ENCODE measurements at places on chromosomes 5 and 9. TPM values are rescaled to one million over a fixed set of nuclear protein-coding genes. Genes with fewer than 3 reads are reported as not detected.

DNA sequence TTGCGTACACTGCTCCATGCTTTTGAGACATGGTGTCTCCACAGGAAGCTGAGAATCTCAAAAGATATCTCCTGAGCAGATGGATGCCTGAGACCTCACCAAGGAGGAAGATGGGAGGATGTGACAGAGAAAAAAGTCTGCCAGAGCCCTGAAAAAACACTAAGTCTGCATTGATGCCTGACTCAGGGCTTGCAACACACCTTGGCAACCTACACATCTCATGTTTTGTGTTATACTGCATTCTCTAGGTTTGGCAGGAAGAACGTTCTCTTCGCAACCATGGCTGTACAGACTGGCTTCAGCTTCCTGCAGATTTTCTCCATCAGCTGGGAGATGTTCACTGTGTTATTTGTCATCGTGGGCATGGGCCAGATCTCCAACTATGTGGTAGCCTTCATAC lies 19.2 kb downstream of the SLC22A4 start:
- H3K27ac ChIP-seq: no peak overlapping the region
- no peaks in the 10 kb centered on the region for H3K4me1 ChIP-seq
- H3K27me3 ChIP-seq: no peaks in the 10 kb centered on the region
- no peak overlapping the region for H3K4me3 ChIP-seq
- DNase-seq: no peak
- no peaks in the 10 kb centered on the region for H3K36me3 ChIP-seq

DNA sequence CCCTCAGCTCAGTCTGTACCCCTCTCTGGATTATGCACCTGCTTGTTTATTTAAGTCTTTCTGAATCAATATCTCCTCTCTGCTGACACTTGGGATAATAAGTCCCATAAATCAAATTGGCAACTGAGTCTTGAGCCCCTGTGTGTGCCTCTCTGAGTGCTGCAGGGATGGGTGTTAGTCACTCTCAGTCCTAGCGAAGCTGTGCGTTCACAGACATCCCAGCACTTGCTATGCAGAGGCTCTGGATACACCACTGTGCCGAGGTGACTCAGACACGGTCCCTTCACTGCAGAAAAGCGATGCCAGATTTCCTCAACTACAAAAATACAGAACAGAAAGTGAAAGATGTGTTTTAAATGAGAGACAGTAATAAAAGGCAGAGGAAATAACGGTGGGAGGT lies 4.1 kb upstream of the KCNMB1 start:
- peak overlapping the region; percentile 36 for H3K27ac ChIP-seq
- DNase-seq: no peak
- H3K4me1 ChIP-seq: peaks cover 13% of the 10 kb centered on the region
- H3K4me3 ChIP-seq: no peak overlapping the region
- no peaks in the 10 kb centered on the region for H3K36me3 ChIP-seq

- DNase-seq: no peak
- H3K36me3 ChIP-seq: no peaks in the 10 kb centered on the region
- H3K4me1 ChIP-seq: no peaks in the 10 kb centered on the region
- H3K27ac ChIP-seq: no peak overlapping the region
- H3K4me3 ChIP-seq: no peak overlapping the region
Observed at GRCh38 chr5:55004729-55005128, 19.3 kb upstream of the GZMK start.

GRCh38 chr5:107361945-107362344 lies 308.8 kb downstream of the EFNA5 start:
- H3K27ac ChIP-seq: no peak overlapping the region
- peaks cover 4% of the 10 kb centered on the region for H3K4me1 ChIP-seq
- DNase-seq: no peak
- H3K27me3 ChIP-seq: no peaks in the 10 kb centered on the region
- no peaks in the 10 kb centered on the region for H3K36me3 ChIP-seq

GRCh38 chr5:38344891-38345290 lies 86.5 kb downstream of the EGFLAM start:
- no peaks in the 10 kb centered on the region for H3K4me1 ChIP-seq
- H3K27ac ChIP-seq: no peak overlapping the region
- no peak for DNase-seq
- no peaks in the 10 kb centered on the region for H3K27me3 ChIP-seq

Gene ADAM19
- total RNA-seq: 41.8 TPM

Gene CCDC69
- total RNA-seq: 96.5 TPM

Gene GHR
- total RNA-seq: 0.06 TPM

Gene CCNJL
- not detected for total RNA-seq

All from T-cell (primary cell).